RCC 7860 (cell line): ENCODE measurements at places on chromosomes 13 and 19.

GRCh38 chr13:95880331-95880730, 172.9 kb downstream of the UGGT2 start:
- no peak for DNase-seq

- no peak for DNase-seq
Measured at GRCh38 chr13:66681403-66681802, 548.7 kb downstream of the PCDH9 start.

GRCh38 chr19:37855098-37855497, 51.3 kb downstream of the WDR87 start:
- DNase-seq: no peak

GRCh38 chr13:26867451-26868091, 107.0 kb upstream of the GPR12 start:
- no peak for DNase-seq

DNA sequence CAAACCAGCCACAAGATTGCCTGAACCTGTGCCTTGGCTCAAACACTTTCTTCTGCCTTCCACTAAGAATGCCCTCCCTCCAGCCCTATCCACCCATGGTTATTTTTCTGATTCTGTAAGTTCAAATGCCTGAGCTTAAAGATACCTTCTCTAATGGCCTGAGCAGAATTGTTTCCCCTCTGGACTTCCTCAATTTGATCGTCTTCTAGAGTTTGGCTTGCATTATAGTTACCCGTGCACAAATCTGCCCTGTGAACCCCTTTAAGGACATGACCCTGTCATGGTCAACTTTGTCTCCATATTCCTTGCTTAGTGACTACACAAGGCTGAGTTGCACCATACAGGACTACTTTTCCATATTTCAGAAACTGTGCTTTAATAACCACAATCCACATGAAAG, 481.0 kb downstream of the FOXO1 start:
- no peak for DNase-seq

DNA sequence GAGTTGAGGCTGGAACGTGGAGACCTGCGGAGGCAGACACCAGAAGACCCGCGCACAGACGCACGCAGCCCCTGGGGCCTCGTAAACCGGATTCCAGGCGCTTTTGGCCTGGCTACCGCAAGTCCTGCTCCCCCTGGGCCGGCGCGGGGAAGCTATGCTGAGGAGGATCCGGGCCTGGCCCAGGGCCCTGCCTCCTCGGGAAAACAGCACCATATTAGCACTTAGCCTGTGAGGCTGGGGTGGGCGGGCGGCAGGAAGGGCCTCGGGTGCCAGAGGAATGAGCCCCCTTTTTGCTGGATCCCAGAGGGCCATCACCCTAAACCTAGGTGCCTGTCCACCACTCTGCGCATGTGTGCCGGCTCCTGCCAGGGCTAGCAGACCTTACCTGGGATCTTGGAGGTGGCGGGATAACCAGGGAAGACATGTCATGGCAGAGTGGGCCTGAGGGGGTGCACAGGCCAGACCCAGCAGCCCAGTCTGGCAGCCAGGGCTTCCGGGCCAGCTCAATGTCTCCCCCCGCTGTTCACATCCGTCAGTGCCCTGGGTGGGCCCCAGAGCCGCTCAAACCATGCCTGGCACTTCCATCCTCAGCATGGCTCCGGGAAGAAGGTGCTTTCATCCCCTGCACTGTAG, 7.3 kb downstream of the ELOF1 start:
- no peak for DNase-seq

DNA sequence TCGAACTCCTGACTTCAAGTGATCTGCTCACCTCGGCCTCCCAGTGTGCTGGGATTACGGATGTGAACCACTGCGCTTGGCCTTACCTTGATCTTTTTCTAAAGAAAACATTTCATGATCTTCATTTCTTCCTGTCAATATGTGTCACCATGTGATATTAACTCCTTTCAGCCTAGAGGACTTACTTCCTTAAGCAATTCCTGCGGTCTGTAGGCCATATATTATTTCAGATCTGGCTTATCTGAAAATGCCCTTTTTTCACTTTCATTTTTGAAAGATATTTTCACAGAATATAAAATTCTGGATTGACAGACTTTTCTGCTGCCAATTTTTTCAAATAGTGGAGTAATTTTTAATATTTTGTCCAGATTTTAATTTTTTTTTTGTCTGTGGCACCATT, 2.0 kb upstream of the GPR32 start:
- DNase-seq: no peak

- no peak for DNase-seq
Measured at GRCh38 chr19:13848340-13848677, 28.6 kb upstream of the NANOS3 start.

DNA sequence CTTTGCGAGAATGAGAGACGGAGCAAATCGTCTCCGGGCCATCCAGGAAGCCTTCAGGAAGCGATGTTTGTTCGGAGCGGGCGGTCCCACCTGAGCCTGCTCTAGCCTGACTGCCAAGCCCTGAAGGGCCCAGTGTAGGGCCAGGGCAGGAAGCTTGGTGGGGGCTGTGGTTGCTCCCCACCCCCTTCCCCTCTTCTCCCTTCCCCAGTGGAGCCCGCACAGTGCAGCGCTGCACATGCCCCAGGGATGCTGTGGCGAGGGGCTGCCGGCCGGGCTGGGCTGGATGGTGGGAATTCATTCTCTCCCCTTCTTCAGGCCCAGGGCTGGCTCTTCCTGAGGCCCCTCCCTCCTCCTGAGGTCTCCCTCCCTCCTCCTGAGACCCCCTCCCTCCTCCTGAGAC, 7.1 kb upstream of the GRTP1 start:
- no peak for DNase-seq

- DNase-seq: no peak
Measured at GRCh38 chr13:89518289-89519077, 1829.0 kb upstream of the MIR17HG start.
